Dermis lymphatic vessel endothelial cell (primary cell): ENCODE measurements at places on chromosomes 7 and 10. TPM values are rescaled to one million over a fixed set of nuclear protein-coding genes. Genes with fewer than 3 reads are reported as not detected.

The KAZALD1 gene
- 0.26 and 0.54 TPM in 2 replicates for total RNA-seq

The LRRC61 gene
- total RNA-seq: 1.5 and 4.8 TPM in 2 replicates

The AZGP1 gene
- total RNA-seq: not detected in 2 replicates

The ANLN gene
- total RNA-seq: 9.0 and 9.5 TPM in 2 replicates

The DGKI gene
- total RNA-seq: 0.86 and 2.5 TPM in 2 replicates
